ENCODE measurements at places on chromosomes 1 and 21.

DNA sequence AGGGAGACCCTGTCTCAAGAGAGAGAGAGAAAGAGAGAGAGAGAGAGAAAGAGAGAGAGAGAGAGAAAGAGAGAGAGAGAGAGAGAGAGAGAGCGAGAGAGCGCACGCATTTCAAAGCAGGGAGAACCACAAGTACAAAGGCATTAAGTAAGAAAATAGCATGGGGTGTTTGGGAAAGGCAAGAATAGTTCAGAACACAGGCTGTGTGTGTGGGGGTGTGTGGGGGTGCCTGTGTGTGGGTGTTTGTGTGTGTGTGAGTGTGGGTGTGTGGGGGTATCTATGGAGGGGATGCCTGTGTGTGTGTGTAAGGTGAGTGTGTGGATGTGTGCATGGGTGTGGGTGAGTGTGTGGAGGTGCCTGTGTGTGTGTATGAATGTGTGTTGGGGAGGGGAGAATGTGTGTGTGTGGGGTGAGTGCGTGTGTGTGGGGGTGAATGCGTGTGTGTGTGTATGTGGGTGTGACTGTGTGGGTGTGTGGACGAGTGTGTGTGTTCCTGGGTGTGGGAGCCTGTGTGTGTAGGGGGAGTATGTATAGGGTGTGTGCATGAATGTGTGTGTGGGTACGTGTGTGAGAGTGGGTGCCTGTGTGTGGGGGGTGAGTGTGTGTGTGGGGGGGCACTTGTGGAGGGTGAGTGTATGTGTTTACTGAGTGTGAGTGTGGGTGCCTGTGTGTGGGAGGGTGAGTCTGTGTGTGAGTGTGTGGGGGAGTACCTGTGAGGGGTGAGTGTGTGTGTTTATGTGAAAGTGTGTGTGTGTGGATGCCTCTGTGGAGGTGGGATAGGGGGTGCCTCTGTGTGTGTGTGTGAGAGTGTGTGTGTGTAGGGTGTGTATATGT, 19.1 kb upstream of the HDAC1 start:
- DNase-seq: no peak

DNA sequence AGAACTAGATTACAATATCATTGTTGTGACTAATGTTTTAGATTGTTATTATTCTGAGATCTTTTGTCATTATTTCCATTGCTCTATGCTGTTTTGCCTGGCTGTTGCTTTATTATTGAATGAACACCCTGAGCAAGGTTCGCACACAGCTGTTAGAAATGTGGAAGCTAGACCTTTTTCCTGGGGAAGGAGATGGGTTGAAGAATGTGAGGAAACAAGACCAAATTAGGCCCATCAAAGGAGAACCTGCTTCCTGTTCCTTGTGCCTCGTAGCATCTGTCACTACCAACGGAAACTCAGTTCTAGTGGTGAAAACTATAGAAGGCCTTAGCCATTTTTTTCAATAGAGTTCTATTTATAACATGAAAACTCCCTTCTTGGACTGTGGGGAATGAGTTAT, 68.7 kb downstream of the RGL1 start:
- DNase-seq: no peak

DNA sequence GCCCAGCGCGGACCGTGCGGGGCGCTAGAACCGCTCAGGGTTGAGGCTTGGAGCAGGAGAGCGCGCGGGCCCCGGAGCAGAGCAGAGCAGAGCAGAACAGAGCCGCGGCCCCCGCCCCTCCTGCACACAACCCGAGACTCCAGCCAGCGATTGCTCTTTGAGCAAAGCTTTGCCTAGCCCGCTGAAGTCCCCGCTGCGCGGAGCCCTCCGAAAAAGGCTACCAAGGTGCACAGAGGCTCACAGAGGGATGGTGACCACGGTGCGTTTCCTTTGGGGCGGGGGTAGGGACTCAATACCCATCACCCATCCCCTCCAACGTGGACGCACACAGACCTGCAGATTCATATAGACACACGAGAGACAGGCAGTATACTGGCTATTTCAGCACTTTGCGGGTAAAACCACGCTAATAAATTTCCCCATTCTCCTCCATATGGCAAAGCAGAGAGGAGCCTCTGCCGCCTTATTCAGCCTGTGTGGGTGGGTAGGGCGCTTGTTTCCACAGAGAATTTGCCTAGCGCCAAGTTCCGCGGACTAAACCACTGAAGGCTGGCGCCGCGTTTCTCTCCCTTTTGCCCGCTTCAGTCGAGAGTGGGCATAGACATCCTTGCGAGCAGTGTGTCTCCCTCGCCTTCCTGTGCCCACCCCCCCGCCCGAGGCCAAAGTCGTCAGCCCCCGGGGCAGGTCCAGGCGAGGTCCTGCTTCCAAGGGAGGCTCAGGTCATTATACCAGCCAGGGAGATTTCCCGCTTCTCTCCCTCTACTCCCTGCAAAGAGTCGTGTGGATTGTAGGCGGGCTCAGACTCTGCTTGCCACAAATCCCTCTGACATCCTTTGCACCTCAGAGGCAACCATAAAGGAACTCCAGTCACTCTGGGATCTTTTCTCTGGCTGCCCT, 8.5 kb downstream of the HLX start:
- DNase-seq: peak; percentile 62

- no peak for DNase-seq
Observed at GRCh38 chr1:116871779-116872146, 38.0 kb upstream of the PTGFRN start.

DNA sequence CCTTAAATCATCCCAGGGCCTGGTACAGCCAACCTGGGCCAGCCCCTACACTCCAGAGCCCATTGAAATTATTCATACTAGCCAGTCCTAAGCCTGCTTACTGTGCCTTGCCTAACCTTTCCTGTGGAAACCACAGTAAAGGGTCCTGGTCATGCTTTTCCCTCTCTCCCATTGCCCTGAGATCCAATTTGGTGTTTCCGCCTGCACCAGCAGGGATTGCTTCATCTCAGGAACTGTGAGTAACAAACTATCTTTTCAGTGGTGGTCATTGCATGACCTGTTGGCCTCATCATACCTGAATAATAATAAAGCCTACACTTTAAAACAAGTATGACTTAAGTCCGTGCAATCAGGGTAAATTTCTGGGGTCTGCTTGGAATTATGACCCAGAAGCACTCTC, 18.7 kb upstream of the GALNT2 start:
- DNase-seq: no peak

DNA sequence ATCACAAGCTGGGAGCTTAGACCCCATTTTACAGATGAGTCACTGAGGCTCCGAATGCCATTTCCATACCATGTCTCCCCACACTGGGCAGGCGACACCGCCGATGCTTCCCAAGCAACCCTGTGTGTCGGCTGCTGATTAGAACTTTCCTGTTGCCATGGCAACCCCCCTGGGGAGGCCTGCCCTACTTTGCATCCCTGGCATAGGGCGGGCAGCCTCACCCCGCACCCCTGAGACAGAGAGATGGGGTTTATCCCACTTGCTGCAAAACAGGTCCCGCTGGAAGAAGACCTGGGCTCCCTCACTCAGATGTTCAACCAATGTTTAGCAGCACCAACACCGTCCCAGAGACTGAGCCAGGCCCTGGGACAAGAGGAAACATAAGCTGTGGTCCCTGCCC, 81.5 kb downstream of the CAMK2N1 start:
- DNase-seq: peak; percentile 53

DNA sequence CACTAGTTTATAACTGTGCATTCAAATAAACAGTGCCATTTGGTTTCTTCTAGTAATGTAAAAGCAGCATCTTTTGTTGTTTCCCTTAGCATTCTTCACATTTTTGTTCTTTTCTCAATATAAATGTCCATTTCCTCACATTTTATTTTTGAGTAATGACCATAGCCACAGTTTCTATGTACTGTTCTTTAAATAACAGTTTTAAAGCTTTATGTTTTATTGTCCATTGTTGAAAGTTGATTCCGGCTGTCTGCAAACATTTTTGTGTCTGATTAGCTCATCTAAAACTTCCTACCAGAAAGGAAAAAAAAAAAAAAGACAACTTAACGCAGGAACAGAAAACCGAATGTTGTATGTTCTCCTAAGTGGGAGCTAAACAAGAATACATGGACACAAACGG, 139.7 kb downstream of the MAGI3 start:
- DNase-seq: no peak

DNA sequence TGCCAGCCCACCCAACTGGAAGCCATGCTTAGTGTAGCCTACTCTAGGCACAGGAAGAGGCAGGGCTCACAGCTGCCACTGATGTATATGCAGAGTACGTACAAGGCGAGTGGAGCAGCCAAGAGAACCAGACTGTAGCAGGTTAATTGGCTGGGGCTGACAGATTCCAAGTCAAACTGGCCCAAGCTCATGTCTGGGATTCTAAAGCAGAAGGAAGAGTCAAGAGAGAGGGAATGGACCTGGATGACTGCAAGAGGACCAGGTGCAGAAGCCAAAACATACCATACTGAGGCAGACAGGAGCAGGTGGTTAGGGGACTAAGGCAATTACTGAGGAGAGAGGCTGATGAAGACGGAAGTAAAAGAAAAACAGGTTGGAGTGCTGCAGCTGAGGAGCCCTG, 51.3 kb upstream of the LRRN2 start:
- no peak for DNase-seq

GRCh38 chr21:38531039-38531541, 32.8 kb upstream of the ERG start:
- DNase-seq: no peak

- DNase-seq: no peak
Observed at GRCh38 chr1:234965111-234965510, 163.5 kb downstream of the TOMM20 start.

GRCh38 chr1:212621043-212621948, 12.7 kb downstream of the ATF3 start:
- DNase-seq: no peak

- no peak for DNase-seq
Observed at GRCh38 chr1:39829791-39830533, 41.3 kb upstream of the BMP8B start.

- no peak for DNase-seq
Observed at GRCh38 chr1:29539971-29540370, 303.6 kb downstream of the PTPRU start.

GRCh38 chr1:44218503-44219300, 5.4 kb downstream of the DMAP1 start:
- no peak for DNase-seq

DNA sequence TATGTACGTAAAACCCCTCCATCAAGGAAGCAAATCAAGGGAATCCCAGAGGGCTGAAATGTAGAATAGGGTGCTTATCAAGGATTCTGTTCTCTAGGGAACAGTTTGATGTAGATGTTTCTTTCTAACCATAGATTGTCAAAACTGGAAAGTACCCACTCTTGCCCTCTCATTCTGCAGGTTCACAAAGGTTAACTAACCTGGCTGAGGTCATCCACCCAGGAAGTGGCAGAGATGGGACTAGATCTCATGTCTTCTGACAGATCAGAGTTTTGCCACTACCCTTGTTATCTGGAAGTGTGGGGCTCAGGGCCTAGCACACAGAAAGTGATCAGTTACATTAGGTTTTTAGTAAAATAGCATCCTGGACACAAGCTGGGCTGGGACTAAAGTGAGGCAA, 47.4 kb downstream of the GFI1 start:
- no peak for DNase-seq

GRCh38 chr1:151196292-151196800, 2.0 kb upstream of the PIP5K1A start:
- peak; percentile 35 for DNase-seq

DNA sequence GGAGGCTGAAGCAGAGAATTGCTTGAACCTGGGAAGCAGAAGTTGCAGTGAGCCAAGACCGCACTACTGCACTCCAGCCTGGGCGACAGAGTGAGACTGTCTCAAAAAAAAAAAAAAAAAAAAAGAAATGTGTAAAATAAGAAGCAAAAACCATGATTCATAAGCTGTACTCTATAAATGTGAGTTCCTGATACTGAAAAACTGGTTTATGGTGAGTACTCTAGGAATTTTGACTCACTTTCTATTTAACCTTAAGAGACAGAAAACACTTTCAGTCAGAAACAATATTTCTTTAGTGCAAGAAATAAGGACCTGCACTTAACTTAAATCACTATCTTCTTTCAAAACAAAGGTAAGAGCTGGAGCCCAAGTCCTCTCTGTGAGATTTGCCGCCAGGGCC, 19.9 kb upstream of the POU2F1 start:
- DNase-seq: no peak

GRCh38 chr21:41881051-41881450, 1.9 kb upstream of the PRDM15 start:
- DNase-seq: no peak

GRCh38 chr1:216140730-216141524, 282.3 kb downstream of the USH2A start:
- DNase-seq: no peak

DNA sequence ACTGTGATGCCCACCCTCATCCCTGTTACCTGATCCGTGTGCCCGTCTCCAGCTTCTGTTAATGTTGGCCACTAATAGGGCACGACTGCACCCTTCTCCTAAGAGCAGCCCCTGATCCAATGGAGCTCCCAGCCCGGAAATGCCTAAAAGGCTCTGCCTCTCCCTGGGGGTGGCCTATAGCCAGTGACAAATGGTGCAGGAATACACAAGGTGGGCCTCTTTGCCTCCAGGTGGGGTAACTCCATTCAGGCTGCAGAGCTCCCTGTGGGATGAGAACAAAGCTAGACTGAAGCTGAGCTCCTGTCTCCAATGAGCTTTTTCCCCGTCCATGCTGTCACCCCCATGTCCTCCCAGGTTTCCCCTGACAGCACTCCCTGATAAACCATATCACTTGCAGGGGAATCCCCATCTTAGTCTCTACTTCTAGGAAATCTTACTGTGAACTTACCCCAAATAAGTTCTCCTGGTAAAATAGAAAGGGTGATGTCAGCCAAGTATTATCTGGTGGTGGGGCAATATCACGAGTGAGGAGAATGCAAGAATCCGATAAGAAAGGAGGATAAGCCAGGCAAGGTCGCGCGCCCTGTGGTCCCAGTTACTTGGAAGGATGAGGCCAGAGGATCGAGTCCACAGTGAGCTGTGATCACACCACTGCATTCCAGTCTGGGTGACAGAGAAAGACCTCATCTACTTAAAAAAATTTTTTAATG, 18.6 kb downstream of the S100A7A start:
- DNase-seq: no peak

- DNase-seq: no peak
Observed at GRCh38 chr21:36557316-36557715, 77.4 kb upstream of the CLDN14 start.

- no peak for DNase-seq
Observed at GRCh38 chr1:185420588-185421081, 103.6 kb upstream of the IVNS1ABP start.
